ENCODE measurements at places on chromosomes 1 and 21.

DNA sequence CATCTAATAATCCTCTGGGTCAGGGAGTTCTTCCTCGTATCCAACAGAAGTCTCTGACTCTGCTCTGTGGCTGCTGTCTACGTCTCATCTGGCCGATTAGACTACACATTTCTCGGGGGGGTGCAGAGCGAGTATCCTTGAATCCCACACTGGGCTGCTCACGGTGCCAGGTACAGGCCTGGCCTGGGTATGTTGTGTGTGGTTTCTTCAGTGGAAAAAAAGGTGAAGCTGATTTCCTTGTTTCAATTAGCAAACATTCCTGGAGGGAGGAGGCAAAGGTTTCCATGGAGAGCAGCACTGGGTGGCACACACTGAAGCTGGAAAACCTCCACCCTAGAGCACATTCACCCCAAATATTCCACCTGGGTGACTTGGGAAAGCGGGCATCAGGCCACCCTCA is 2.0 kb upstream of the RAB7B start:
- DNase-seq, result no peak

GRCh38 chr1:207923561-207923960 is 12.6 kb upstream of the CD34 start:
- DNase-seq, result no peak

- no peak for DNase-seq
Observed at GRCh38 chr1:66699213-66699612, 53.0 kb upstream of the DYNLT5 start.

GRCh38 chr1:210726621-210727020 is 397.9 kb downstream of the HHAT start:
- DNase-seq, result no peak

- no peak for DNase-seq
Observed at GRCh38 chr1:6162773-6163172, 17.3 kb downstream of the CHD5 start.

- no peak for DNase-seq
Observed at GRCh38 chr1:44318097-44319088, 36.7 kb downstream of the ERI3 start.

GRCh38 chr1:179794669-179795068 is 51.6 kb downstream of the FAM163A start:
- DNase-seq, result no peak

- DNase-seq, result no peak
Observed at GRCh38 chr1:24266998-24267397, 52.2 kb upstream of the GRHL3 start.

- DNase-seq, result no peak
Observed at GRCh38 chr21:36479415-36480402, at the start of gene CLDN14. Gene CLDN14, minus strand, starts transcription at chr21:36480122. Its CDS starts 18,427 bp downstream, at chr21:36461695.

All from GM06990 (cell line).